CD4-positive, CD25-positive, alpha-beta regulatory T cell (primary cell): ENCODE measurements at places on chromosomes 3 and 15.
A peak's percentile ranks its signal among the peaks of the same experiment; 100 is the strongest.

- DNase-seq: no peak
- no peaks in the 10 kb centered on the region for H3K27me3 ChIP-seq
- H3K4me3 ChIP-seq: peak overlapping the region; percentile 59
- no peaks in the 10 kb centered on the region for H3K36me3 ChIP-seq
- H3K4me1 ChIP-seq: peaks cover 22% of the 10 kb centered on the region
- H3K27ac ChIP-seq: no peak overlapping the region
Measured at GRCh38 chr15:40183636-40184463, 23.0 kb downstream of the BUB1B start.

DNA sequence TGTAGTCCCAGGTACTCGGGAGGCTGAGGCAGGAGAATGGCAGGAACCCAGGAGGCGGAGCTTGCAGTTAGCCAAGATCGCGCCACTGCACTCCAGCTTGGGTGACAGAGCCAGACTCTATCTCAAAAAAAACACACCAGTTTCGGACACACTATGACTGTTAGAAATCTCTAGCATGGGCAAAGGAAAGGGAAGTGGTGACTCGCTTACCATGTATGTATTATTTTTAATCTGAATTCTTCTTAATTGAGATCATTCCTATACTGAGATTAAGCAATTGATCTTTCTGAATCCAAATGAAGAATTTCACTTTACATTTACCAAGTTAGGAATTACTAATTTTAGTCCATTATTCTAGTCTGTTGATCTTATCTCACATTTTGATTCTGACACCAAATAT, 459.2 kb upstream of the ALCAM start:
- DNase-seq: no peak
- no peak overlapping the region for H3K27ac ChIP-seq
- no peak overlapping the region for H3K4me3 ChIP-seq
- no peaks in the 10 kb centered on the region for H3K36me3 ChIP-seq
- H3K27me3 ChIP-seq: no peaks in the 10 kb centered on the region

DNA sequence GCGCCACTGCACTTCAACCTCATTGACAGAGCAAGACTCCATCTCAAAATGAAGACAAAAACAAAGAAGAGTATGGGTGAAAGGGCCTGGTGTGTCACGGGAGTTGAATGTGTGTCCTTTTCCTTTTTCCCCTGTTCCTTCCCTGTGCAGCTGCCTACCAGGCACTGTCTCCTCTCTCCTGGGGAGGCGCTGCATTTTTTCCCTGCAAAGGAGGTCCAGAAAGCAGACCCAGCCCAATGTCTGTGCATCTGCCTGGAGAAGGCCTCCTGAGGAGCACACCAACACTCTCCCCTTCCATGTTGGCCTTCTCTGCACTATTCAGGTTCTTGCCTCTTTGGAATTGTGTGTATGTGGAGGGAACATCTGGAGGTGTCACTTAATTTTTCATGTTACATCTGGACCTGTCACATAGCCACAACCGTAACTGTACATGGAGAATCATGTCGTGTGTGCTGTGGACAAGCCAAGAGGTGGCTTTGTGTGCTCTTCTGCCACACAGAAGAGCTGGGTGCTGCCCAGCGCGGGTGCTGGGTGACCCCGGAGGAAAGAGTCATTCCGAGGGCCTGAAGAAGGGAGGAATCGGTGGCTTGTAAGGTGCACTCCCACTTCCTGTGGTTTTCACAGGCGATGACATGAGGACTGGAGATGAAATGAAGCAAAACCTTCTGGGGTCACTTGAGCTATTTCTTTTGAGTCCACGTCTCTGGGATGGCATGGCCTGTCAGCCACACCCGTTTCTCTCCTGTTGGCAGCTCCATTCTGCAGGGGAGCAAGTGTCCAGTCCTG, 46.5 kb upstream of the CGNL1 start:
- no peaks in the 10 kb centered on the region for H3K27me3 ChIP-seq
- H3K4me3 ChIP-seq: no peak overlapping the region
- no peak for DNase-seq
- no peak overlapping the region for H3K27ac ChIP-seq
- no peaks in the 10 kb centered on the region for H3K4me1 ChIP-seq
- no peaks in the 10 kb centered on the region for H3K36me3 ChIP-seq

GRCh38 chr3:153026026-153026425, 136.0 kb upstream of the RAP2B start:
- no peaks in the 10 kb centered on the region for H3K4me1 ChIP-seq
- H3K36me3 ChIP-seq: no peaks in the 10 kb centered on the region
- peaks cover 3% of the 10 kb centered on the region for H3K27me3 ChIP-seq
- no peak overlapping the region for H3K4me3 ChIP-seq
- peak; percentile 23 for DNase-seq
- no peak overlapping the region for H3K27ac ChIP-seq
